ENCODE measurements at places on chromosomes 16 and 17.

DNA sequence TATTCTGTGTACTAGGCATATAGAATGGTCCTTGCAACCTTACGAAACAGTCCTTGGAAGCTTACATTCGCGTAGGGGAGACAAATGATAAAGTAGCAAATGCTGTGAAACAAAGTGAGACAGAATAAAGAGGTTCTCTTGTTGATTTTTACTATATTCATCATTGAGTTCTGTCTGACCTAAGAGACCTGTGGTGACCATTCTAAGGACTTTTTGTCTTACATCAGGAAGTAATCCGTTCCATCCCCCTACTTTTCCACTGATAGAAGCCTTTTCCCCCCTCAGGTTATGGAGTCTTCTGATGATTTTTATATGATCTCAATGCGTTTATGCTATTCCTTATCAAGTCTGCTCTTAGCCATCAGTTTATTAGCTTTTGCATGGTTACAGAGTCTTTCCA, 66.8 kb upstream of the RASL10B start:
- DNase-seq, result no peak

GRCh38 chr17:50675190-50675589, 32.5 kb downstream of the ANKRD40 start:
- no peak for DNase-seq

GRCh38 chr16:71707199-71707598, 17.3 kb downstream of the PHLPP2 start:
- DNase-seq, result no peak

DNA sequence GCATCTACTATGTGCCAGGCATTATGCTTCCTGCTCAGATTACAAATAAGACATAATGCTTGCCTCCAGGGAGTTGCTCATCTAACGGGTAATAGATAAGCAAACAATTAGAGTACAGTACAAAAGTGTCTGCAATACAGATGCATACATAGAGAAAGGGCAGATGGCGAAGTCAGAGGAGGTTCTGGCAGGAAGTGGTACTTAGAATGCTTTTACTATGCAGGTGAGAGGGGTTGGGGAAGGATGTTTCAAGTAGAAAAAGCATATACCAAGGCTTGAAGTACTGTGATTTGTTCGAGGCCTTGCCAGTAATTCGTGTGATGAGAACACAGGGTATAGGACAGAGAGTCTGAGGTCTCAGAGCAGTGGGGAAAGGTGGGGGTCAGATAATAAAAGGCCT, 349.8 kb downstream of the UTP18 start:
- DNase-seq, result no peak

DNA sequence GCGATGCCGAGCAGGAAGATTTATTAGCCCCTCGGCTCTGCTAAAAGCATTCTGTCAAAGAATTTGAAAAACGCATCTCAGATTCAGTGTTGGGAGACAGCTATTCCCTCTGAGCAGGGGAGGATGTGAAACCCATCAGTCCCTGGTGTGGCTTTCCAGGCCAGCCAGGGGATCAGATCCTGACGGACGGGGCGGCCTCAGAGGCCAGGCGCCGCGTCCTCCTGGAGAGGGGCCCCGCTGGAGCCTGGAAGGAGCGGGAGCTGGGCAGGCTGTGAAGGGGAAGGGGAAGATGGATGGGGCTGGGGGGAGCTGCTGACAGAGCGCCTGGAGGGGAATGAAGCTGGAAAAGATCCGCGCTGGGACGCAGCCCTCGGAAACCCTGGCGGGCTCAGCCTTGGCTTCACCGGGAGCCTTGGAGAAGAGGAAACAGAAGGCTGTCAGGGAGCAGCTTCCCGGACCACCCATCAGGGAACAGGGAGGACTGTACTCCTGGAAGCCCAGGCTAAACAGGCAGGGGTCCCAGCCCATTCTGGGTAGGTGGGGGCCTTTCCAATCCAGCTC, 358.0 kb downstream of the C16orf95 start:
- no peak for DNase-seq

DNA sequence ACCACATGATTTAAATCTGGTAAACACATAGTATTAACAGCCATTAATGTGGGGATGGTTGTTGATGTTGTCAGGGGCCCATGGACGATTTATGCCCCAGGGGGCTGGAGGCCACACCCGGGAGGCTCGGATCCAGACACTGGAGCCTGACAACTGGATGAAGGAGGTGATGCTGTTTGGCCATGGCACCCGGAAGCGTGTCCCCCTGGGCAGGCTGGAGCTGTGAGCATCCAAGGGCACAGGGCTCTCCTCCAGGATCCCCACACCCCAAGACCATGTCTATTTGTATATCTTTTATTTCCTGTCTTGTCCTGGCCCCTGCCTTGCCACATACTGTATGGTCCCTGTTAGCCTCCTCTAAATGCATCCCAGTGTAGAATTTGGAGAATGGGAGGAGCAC, 4.6 kb downstream of the RSAD1 start:
- DNase-seq, result no peak

DNA sequence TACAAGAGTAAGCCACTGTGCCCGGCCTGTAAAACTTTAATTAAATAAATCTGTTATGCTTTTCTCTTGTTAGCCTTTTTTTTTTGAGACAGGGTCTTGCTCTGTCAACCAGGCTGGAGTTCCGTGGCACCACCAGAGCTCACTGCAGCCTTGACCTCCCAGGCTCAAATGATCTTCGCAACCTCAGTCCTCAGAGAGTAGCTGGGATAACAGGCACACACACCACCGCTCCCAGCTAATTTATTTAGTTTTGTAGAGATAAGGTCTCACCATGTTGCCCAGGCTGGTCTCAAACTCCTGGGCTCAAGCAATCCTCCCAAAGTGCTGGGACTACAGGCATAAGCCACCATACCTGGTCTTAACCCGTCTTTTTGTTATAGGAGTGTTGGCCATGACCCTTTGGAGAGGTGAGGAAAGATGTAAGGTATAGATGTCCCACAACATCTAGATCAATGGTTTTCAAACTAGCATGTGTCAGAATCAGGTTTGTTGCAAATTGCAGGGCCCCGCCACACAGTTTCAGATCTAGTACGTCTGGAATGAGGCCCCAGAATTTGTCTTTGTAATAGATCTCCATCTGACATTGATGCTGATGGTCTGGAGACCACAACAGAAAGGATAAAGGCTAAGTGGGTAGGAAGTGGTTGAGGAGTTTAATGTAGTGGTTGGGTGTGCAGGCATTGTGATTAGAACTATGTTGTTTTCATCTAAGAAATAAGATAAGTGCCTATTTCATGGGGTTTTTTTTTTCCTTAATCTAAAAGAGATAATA, 4.3 kb upstream of the GGA2 start:
- no peak for DNase-seq

GRCh38 chr16:70611785-70612303, 34.5 kb upstream of the IL34 start:
- DNase-seq, result no peak

GRCh38 chr16:87457709-87458423, 35.0 kb downstream of the ZCCHC14 start:
- peak; percentile 97 for DNase-seq

- no peak for DNase-seq
These were observed 137.9 kb upstream of the HS3ST4 start for GRCh38 chr16:25553711-25554436.

- DNase-seq, result no peak
These were observed 550 bp upstream of the RNF213 start for GRCh38 chr17:80260069-80260535.

GRCh38 chr16:80051040-80051439, 450.5 kb upstream of the MAF start:
- no peak for DNase-seq

DNA sequence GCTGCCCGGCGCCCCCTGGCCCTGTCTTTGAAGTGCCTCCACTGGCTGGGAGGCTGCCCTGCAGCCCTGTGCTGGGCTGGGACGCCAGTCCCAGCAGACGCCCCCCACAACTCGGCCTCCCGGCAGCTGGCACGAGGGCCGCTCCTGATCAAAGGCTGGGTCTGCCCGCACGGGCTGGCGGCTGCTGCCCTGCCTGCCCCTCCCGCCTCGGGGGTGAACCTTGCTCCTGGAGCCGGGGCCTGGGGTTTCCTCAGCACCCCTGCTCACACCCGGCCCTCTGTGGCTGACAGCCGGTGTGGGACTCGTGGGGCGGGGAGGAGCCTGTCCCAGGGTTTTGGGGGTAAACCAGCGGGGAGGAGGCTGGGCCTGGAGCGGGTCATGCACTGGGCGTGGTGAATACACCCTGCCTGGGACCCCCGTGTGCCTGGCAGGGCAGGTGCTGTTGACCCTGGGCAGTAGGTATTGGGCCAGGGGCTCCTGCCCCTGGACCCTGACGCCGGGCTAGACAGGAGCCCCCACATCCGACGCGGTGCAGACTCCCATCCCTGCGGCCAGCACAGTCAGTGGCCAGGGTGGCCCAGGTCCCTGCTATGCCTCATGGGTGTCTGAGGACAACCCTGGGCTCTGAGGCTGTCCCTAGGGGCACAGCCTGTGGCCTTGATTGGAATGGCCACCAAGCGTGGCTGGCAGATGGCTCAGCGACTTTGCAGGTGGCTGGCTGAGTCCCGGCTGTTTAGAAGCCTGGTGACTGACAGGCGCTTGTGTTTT, 21.7 kb downstream of the CENPX start:
- DNase-seq, result no peak

DNA sequence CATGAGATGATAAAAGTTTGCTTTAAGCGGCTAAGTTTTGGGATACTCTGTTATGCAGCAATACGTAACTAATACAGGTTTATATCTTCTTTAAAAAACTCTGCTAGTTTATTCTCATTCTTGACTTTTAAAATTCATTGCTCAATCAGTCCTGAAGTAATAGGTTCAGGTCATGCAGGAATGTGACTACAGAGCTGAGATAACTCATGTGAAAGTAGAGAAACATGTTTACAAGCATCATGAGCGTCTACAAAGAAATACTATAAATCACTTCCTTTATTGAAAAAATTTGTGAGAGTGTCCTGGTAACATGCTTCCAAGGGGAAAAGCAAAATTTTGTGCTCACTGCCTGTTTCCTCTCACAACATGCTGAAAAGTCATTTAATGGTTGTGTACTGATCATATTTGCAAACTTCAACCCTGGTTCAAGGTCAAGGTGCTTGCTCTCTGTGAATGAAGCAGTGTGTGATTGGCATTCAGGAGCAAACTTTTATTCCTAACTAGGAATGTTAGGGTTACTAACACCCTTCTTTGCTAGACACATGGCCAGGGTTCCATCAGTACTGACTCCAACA, 12.5 kb upstream of the TMIGD1 start:
- no peak for DNase-seq

- no peak for DNase-seq
These were observed 57.8 kb upstream of the CIBAR2 start for GRCh38 chr16:85170066-85170491.

GRCh38 chr16:57255686-57256415, 10.8 kb downstream of the ARL2BP start:
- DNase-seq, result no peak

GRCh38 chr17:67629971-67630320, 87.8 kb upstream of the NOL11 start:
- peak; percentile 23 for DNase-seq

DNA sequence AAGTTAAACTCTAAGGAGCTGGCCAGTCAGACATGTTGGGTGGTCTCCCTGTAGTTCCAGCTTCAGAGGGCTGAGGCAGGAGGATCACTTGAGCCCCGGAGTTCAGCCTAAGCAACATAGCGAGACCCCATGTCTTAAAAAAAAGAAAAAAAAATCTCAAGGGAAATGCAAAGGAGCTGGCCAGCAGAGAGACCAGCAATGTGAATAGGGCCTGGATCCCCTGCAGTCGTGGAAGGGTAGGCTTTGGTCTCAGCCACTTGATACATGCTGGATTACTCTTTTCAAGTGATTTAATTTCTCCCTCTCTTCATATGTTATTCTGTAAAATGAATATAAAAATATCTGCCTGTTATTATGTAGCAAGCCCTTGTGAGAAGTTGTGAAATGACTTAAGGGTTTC, 207.7 kb downstream of the SPECC1 start:
- no peak for DNase-seq

- DNase-seq, result no peak
These were observed 653 bp downstream of the FANCA start for GRCh38 chr16:89815639-89816348.

GRCh38 chr17:49788478-49789242, at the start of gene KAT7:
Gene KAT7 (plus strand): TSS chr17:49788681. CDS start chr17:49788835, 154 bp downstream.
- peak; percentile 100 for DNase-seq

DNA sequence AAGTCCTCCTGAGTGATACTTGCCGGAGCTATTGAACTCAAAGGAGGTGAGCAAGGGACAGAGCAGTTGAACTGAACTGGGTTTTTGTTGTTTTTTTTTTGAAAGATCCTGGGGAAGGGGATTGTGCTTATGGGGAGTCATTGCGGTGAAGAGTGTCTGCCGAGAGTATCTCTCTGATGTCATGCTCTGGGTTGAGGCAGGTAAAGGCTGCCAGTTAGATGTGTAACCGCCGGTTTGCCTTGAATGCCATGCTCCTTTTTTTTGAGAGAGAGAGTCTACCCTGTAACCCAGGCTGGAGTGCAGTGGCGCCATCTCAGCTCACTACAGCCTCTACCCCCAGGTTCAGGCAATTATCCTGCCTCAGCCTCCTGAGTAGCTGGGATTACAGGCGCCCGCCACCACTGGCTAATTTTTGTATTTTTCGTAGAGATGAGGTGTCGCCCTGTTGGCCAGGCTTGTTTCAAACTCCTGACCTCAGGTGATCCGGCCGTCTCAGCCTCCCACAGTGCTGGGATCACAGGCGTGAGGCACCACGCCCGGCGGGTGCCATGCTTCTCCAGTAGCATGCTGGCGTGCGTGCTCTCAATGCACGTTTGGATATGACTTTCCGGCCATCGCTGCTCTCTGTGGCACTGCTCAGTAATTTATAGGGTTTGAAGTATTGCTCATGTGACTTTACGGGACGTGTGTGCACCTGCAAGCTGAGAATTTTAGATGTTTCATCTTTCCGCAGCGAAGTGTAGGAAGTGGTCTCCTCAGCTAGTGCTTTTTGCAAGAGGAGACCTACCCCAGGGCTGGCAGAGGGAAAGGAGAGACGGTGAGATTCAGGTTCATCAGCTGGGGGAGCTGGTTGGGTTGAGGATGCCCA, 8.5 kb downstream of the ZC3H18 start:
- DNase-seq, result no peak

GRCh38 chr17:82913304-82914043, 73.7 kb upstream of the ZNF750 start:
- DNase-seq, result no peak

All from HCT116 (cell line).